Sigmoid colon (tissue), 7 donors: ENCODE measurements at places on chromosomes 3 and 15.

DNA sequence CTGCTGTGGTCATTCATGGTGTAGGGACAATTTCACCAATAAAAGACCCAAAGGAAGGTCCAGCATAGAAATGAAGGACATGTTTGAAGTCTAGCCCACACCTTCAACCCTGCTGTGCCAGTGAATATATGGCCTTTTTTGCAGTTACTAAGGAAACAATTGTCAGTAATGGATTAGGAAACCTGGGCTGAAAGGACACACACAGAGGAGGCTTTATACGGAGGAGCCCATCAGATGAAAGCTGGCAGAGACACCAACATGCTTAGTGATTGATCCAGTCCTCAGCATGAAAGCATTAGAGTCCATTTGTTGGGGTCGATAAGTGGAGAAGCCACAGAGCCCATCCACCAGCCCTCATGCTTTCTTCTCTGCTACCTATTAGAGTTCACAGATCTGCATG lies 584.3 kb downstream of the AGBL1 start:
- no peak for DNase-seq

DNA sequence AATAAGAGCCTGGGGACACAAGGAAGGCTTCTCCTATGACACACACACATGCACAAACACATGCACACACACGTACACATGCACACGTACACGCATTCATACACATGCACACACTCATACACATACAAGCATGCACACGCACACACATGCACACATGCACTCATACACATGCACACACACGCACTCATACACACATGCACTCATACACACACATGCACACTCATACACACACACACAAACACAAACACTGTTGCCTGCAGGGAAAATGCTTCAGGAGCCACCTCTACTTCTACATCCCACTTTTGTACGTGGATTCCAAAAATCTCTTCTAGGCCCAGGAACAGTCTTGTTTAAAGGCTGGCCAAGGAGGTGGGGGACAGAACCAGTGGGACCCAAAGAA lies 20.7 kb upstream of the NR2E3 start:
- no peak for DNase-seq

GRCh38 chr3:95522449-95522848 lies 1291.9 kb upstream of the EPHA6 start:
- DNase-seq, result no peak

- DNase-seq, result peak; percentile 62
Observed at GRCh38 chr3:158434412-158435038, 136.5 kb upstream of the MLF1 start.

DNA sequence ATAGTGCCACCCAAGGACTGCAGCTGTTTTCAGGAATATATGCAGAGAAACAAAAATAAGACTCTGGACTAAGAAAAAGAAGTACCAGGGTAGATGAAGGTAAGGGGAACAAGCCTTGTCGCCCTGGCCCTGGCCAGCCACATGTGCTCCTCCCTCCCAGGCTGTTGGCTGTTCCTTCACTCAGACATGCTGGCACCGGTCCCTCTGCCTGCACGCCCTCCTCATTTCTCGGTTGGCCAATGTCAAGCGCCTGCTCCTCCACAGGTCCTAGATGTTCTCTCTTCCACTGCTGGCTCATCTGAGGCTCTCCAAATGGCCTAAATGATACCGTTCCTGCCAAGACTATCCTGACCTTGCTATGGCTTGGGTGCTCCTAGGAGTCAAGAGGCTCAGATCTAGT lies 288.4 kb upstream of the LYSMD4 start:
- no peak for DNase-seq

GRCh38 chr3:11230832-11231231 lies 41.4 kb upstream of the ATG7 start:
- no peak for DNase-seq

- no peak for DNase-seq
Observed at GRCh38 chr3:28601291-28601690, 252.7 kb upstream of the AZI2 start.

- DNase-seq, result peak; percentile 73
Observed at GRCh38 chr3:128322030-128323022, 144.4 kb downstream of the DNAJB8 start.

GRCh38 chr3:19105826-19106225 lies 42.5 kb upstream of the KCNH8 start:
- DNase-seq, result no peak

- no peak for DNase-seq
Observed at GRCh38 chr3:63943678-63944077, 31.5 kb upstream of the SCAANT1 start.

GRCh38 chr3:149547954-149548668 lies 73.6 kb downstream of the TM4SF4 start:
- peak; percentile 94 for DNase-seq

GRCh38 chr3:50632450-50632849 lies 15.5 kb downstream of the MAPKAPK3 start:
- no peak for DNase-seq

GRCh38 chr15:71596672-71597071 lies 213.7 kb upstream of the NR2E3 start:
- DNase-seq, result peak; percentile 68

GRCh38 chr15:41930221-41930866 lies 36.5 kb upstream of the SPTBN5 start:
- no peak for DNase-seq
